Brain (organoid and tissue), 16 donors: ENCODE measurements at places on chromosomes 6 and 20.

DNA sequence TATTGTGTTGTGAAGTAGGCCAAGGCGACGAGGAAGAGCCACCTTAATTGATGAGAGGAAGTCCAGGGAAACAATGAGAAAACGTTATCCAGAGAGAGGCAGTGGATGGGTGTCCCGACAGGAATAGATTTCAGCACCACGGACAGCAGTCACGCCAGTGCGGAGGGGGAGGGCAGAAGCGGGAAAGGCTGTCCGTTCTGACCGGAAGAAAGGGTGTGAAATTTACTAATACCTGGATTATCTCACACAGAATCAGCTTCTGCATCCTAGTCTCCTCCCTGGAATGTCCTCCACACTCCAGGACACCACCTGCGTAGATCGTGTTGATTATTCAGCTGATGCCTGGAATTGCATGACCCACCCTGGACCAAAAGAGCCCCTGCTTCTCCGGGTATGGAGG, 7.4 kb upstream of the BPIFA3 start:
- peak; percentile 43 for DNase-seq

DNA sequence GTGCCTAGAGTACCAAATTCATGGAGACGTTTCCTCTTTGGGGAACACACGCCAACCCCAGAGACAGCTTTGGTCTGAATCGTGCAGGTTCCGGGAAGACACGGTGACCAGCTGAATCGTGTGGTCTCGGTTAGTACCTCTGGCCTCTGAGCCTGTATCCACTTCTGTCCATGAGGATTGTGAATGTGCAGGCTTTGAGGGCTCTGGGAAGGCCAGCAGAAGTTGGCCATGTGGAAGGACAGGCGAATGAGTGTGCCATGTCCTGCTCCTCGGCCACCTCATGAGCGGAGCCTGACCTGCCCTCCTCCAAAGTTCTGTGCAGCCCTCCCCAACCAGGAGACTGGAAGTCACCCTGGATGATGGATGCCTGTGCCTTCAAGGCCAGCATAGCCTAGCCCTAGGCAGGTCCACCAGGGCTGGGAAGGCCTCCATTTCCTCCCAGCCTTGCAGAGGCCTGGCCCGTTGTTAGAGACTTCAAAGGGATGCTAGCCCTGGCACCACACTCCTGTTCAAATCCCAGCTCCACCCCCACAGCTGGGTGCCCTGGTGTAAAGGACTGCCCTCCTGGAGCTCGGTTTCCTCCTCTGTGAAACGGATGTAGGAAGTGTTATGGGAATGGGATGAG, 1.7 kb upstream of the TMEM74B start:
- no peak for DNase-seq

GRCh38 chr6:42249279-42249678, 31.6 kb upstream of the MRPS10 start:
- DNase-seq = no peak

- no peak for DNase-seq
Measured at GRCh38 chr6:124551711-124552233, 410.5 kb upstream of the RNF217 start.

GRCh38 chr20:50920997-50921396, 10.2 kb downstream of the ADNP start:
- no peak for DNase-seq

GRCh38 chr6:35461270-35461669, 6.9 kb upstream of the RPL10A start:
- DNase-seq = no peak

- peak; percentile 86 for DNase-seq
Measured at GRCh38 chr20:51132279-51132678, 109.4 kb upstream of the KCNG1 start.

DNA sequence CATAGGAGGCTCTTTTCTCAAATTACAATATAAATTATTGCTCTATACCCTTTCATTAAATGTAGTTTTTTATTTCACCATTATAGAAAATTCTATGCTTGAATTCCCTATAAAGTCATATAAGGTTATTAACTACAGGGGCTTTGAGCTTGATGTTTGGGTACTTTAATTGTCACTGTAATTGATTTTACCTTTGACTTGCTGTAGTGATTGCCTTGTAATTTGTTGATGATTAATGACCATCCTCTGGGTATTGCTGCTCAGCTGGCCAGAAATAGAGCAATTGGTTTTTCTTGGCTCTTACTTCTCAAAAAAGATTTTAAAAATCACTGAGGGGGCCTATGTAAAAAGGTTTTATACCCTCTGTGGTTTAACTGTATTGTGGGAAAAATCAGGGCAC, 1186.0 kb downstream of the KHDRBS2 start:
- DNase-seq = peak; percentile 13

DNA sequence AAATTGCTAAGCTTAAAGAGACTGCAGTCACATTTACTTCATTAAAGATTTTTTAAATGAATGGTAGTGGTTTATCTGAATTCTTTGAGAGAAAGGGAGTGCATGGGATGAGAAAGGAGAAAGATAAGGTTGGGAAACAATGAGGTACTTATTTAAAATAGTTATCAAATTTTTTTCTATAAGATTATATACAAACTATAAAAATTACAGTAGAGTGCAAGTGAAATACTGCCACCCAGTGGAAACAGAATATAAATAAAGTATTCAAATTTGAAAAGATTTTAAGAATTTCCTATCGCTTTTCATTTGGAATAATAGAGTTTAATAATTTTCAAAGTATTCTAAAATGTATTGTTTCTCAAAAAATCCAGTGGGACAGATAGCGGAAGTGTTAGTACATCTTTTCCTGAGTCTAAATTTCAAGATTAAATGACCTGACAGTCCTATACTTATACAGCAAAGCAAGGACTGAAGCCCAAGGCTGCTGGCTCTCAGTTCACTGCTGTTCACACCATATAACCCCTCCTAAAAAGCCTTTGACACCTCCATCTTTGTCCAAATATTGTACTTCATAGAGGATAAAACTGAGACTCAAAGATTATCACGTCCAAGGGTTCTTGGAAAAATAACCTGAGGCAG, 31.1 kb downstream of the EPM2A start:
- DNase-seq = peak; percentile 25

GRCh38 chr20:358891-359555, 12.1 kb downstream of the NRSN2 start:
- no peak for DNase-seq

DNA sequence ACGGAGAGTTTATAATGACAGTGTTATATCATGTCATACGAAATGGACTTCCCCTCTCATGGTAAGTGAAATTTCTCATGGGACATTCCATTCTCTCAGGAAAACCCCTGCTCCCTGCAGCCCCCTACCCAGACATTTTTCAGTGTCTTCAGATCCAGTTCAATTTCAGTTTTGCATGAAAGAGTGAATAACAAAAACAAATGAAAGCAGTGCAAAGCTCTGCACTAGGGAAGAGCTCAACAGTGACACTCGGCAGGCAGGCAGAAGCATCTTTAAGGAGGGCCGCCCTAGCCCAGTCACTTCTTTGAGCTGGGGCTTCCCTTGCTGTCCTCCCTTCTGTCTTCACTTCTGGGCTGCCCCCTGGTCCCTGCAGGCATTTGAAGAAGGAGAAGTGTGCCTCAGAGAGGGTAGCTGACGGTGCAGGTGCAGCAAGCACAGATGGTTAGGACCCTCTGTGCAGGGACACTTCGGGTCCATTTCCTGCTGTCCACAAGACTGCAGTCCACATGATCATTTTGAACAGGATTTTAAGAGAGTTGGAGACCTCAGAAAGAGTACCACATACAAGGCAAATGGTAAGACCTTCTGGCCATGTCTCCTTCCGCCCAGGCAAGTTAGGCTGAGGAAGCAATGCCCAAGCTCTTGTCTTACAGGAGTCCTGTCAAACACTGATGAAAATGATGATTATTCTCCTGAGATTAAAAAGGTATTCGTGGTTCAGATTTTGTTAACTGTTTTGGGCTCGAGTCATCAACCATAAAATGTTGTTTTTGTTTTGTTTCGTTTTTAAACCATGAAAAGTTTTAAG, 5.4 kb upstream of the DUSP22 start:
- no peak for DNase-seq

GRCh38 chr6:146770965-146771735, 172.4 kb downstream of the ADGB start:
- DNase-seq = no peak

DNA sequence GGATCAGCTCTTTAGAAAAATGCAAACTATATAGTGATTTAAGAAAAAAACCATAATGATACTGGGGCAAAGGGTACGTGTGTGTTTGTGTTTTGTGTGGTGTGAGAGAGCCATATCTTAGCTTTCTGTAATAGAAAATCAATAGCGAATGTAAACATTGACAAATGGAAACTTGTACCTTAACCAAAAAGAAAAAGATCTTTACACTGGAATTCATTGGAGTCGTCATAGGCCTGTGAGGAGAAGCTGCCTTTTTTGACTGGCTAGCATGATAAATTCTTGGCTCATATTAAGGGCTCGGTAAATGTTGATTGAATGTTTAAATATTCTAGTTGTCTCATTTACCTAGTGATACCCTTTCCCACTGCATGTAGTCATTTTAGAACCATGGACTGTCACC, 161.8 kb upstream of the ASCC3 start:
- no peak for DNase-seq

- DNase-seq = no peak
Measured at GRCh38 chr6:21164768-21165326, 428.7 kb upstream of the SOX4 start.

DNA sequence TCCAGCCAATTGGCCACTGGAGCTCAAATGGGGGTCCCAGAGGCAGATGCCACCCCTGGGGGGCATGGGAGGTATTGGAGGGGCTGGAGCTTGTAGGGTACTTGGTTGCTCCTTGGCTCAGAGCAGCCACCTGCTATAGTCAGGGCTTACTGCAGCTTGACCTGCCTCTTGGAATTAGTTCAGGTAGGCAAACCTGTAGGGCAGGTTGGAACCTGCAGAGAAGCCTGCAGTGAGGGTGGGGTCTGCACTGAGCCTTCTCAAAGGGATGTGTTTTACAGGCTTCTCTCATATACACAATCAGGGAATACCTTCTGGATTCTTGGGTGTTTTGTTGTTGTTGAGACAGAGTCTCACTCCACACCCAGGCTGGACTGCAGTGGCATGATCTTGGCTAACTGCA, 94.2 kb upstream of the MYL9 start:
- DNase-seq = no peak

GRCh38 chr6:27889628-27890444, 22.4 kb downstream of the OR2B2 start:
- no peak for DNase-seq
